ENCODE measurements at places on chromosomes 5 and 9.

DNA sequence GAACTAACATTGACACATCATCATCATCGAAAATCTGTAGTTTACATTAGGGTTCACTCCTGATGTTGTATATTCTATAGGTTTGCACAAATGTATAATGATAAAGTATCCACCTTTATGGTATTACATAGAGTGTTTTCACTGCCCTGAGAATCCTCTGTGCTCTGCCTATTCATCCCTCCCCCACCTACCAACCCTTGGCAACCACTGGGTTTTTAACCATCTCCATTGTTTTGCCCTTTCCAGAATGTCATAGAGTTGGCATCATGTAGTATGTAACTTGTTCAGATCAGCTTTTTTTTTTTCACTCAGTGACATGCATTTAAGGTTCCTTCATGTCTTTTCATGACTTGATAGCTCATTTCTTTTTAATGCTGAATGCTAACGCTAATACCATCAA is 106.0 kb downstream of the ARHGEF28 start:
- no peak for DNase-seq

DNA sequence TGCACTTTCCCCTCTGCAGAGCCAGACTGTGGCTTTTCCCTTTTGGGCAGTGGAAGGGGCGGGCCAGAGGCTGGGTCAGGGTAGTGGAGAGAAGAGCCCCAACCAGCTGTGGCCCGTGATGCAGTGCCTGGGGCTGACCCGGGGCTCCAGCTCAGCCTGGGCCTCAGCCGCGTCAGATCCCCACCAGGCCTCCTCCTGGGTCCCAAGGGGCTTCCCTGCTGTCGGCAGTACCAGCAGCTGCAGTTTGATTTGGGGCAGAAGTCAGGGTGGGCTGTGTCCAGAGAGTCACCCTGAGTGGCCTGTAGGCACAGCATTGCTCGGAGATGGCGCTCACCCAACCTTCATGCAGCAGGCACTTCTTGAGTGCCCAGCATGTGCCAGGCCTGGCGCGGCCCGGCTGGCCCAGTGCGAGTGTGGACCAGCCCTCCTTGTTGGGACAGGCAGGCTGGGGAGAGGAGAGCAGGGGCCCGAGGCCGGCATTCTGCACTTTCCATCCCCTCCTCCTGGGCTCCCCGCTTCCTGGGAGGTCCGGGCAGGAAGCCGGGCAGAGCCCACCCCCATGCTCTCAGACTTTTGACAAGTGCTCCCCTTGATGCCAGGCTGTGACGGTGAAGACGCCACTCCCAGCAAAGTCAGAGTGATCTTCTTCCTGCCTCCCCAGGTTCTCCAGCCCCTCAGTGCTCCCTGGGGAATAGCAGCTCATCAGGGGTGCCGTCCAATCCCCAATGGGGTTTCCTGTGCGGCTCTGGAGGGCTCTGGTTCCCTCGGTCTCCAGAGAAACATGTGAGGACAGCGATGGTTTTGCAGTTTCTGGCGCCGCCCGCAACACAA is 88.3 kb upstream of the COL5A1 start:
- no peak for DNase-seq

DNA sequence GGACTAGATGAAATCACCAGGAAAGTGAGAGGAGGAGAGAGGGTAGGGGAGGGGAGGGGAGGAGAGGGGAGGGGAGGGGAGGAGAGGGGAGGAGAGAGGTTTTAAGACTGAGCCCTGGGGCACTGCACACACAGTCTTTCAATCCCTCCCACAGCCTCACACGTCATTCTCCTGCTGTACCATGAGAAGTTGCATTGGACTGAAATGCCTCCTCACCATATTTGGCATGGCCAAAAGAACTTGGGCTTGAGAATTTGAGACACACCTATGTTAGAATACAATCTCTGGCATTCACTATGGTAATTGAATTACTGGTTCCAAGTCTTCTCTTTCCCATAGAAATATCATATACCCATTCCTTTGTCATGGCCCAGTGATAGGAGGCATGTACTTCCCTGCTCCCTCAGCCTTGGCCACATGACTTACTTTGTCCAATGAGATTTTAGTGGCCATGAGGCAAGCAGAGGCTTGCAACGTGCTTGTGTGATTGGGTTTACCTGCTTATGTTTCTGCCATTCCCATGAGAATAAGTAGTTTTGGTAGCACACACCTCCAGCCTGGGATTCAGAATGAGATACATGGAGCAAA is 133.3 kb upstream of the SMARCA2 start:
- DNase-seq: no peak

DNA sequence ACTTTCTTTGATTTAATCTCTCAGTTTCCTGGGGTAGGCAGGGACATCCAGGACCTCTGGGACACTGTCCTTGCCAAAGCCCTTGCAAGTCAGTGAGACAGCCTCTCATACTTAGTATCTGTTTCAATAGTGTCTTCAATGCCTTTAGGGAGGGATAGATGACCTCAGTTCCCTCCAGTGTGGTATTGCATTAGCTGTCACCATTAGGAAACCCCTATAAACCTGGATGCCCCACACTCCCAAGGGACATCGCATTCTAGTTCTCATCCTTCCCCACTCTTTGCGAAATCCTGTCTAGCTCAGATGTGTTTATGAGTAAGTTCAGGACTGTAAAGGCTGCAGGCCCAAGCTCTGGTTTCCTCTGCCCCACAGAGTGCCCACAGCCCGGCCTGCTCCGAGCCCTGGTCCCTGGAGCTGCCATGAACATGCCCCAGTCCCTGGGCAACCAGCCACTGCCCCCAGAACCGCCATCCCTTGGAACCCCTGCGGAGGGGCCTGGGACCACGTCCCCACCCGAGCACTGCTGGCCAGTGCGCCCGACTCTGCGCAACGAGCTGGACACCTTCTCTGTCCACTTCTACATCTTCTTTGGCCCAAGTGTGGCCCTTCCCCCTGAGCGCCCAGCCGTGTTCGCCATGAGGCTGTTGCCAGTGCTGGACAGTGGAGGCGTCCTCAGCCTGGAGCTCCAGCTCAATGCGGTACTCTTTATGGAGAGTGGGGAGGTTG is 13.2 kb downstream of the TMEM8B start:
- no peak for DNase-seq

DNA sequence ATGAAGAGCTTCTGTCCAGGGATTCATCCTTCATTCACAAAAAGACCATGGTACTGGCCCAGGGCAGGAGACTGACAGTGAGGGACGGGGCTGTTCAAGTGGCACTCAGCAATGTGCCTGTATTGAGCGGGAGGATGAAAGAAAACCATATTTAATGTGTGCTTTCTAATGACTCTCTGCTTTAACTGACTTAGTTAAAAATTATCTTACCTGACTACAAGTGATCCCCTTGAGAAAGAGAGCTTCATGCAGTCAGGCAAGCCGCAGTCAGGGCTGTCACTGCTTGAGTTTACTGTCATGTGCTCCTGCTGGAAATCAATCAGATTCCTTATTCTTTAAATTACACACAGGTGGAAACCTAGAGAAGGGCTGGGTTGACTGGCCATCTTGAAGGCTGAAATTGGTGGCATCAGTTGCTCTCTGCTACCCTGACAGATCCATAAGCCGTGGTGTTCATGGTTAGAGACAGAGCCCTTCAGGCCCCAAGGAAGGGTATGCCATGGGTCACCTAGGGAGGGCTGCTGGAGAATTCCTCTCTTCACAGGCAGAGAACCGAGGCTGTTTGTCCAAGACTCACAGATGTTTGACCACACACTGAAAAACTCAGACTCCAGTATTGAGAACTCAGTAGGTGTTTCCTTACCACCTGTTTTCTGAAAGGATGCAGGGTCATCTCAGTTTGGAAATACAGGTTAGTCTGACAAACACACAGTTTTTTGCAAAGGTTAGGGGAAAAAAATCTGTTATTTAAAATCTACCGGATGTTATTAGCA is 70.9 kb downstream of the TRIO start:
- no peak for DNase-seq
